Chondrocyte (in vitro differentiated cells): ENCODE measurements at places on chromosomes 3 and 15.

DNA sequence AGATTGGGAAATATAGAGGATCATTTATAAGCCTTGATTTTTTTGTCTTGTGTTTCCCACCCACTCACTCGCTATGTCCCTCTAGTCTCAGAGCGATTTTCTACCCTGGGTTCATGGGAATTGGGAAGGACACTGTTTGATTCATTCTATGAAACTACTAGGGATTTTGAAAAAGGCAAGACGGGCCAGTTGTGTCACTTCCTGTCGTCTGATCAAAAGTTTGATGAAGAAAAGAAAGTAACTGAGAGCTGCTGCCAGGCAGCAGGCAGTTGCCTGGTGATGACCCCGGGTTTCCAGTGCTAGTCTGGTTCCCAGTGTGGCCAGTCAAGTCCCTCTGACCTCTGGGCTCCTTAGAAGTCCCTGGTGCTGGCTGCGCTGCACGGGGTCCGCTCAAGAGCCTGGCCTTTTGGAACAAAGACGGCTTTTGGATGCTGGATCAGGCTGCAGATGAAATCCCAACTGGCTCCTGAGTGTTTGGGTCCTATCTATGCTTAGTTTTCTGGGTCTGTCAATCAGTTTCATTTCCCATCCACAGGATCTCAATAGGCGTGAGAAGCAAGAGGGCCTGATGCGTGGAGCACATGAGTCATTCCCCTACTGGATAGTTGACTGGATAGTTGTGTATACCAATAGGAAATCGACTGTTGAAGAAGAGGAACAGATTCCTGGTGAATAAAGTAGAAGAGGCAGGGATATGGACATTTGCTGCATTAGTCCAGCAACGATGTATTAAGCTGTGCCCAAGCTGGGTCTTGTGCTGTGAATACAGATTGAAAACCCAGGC lies 89.7 kb downstream of the EEFSEC start:
- DNase-seq: no peak

DNA sequence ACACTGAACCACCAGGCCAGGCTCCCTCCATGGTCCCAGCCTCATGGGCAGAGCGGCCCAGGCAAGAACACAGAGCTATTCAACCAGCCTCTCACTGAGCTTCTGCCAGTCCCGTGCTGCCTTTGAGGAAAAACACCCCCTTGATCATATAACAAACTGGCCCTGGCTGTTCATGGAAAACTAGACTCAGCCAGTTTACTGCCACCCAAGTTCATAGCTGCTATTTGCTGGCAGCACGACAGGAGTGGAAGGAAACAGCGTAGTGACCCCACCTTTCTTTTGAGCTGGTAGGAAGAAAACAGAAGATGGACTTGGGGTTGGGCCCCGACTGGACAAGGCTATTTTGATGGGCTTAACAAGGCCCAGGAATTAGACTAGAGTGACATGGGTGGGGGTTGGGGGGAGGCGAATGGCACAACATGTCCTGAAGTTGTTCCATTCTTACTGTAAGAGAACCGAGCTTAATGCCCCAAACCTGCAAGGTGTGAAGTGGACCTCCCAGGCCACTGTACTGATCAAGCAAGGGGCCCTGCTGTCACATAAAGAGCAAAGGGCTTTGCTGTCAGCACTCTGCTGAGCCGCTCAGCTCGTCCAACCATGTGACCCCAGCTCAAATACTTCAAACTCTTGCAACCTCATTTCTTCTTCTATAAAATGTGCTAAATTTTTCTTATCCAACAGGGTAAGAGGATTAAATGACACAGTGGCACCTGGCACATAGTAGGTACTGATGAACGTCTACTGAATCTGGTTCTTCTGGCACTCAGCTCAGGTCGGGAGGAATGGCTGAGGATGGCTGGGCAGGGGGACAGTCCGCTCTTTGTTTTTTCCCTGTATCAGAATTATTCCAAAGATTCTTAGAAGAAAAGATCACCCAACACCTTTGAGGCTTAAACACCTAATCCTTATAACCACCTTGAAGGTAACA lies 1.6 kb downstream of the FBXL22 start:
- DNase-seq: no peak

GRCh38 chr3:108106449-108106848 lies 15.6 kb upstream of the CD47 start:
- no peak for DNase-seq

GRCh38 chr15:50415752-50416404 lies 8.3 kb upstream of the USP8 start:
- no peak for DNase-seq

GRCh38 chr3:160661660-160662059 lies 15.3 kb upstream of the ARL14 start:
- no peak for DNase-seq

GRCh38 chr3:4356220-4356540 lies 53.0 kb downstream of the SETMAR start:
- DNase-seq: no peak

GRCh38 chr3:132134611-132135010 lies 99.8 kb upstream of the CPNE4 start:
- no peak for DNase-seq

DNA sequence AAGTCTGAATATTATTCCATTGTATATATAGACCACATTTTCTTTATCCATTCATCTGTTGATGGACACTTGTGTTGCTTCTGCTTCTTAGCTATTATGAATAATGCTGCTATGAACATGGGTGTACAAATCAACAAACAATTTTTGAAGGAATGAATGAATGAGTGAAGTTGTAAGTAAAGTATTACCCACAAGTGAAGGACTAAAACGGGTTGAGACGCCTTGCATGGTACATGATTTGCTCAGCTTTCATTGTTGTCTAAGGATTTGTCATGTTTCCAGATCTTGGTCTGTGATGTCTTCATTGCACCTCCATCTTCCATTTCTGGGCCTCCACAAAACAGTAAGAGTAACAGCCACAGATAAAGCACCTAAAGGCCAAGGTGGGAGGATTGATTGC lies 20.5 kb downstream of the IFT122 start:
- no peak for DNase-seq

DNA sequence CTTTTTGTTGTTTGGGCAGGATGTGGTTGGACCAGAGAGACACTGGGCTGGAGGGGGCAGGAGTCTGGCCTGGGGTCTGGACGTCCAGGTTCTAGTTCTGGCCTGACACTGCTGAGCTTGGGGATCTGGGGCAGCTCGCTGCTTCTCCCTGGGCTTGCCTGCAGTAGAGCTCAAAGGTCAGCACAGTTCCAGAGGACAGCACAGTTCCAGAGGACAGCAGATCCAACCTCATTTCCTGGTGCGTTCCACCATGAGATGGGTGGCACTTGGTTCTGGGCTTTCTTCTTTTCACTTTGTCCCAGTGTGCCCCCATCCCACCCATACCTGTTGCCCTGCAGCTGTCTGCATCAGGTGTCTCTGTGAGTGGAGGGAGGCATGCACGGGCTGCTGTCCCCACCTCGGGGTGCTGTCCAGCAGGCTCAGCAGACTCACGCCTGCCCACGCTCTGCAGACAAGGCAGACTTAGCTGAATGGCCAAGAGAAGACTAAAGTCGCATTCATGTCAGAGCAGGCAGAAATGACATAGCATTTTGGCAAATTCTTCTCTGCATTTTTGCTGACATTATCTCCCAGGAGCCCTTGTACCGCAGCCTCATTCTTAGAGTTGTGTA lies 16.7 kb downstream of the CACNA2D3 start:
- no peak for DNase-seq

DNA sequence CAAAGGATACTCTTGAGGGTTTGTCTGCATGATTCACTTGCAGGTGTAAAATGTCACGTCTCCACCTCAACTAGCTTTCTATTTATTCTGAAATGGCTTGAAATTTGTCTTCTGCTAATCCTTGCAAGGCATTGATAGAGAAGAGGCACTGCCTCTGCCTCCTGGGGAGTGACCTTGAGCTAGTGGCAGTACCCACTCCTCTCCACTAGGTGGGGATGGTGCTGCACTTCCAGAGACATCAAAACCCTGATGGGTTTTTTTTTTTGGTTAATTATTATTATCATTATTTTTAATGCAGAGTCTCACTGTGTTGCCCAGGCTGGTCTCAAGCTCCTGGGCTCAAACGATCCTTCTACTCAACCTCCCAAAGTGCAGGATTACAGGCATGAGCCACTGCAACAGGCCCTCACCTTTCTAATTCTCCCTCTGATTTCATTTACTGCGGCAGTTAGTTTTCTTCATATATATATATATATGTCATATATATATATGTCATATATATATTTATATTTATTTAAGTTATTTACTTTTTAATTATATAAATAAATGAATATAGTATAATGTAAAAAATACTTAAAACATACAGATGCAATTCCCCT lies 117.6 kb upstream of the EIF1B start:
- no peak for DNase-seq

- no peak for DNase-seq
Observed at GRCh38 chr15:38876621-38877020, 312.0 kb upstream of the RASGRP1 start.

- no peak for DNase-seq
Observed at GRCh38 chr15:70812827-70813364, 41.1 kb downstream of the LARP6 start.

DNA sequence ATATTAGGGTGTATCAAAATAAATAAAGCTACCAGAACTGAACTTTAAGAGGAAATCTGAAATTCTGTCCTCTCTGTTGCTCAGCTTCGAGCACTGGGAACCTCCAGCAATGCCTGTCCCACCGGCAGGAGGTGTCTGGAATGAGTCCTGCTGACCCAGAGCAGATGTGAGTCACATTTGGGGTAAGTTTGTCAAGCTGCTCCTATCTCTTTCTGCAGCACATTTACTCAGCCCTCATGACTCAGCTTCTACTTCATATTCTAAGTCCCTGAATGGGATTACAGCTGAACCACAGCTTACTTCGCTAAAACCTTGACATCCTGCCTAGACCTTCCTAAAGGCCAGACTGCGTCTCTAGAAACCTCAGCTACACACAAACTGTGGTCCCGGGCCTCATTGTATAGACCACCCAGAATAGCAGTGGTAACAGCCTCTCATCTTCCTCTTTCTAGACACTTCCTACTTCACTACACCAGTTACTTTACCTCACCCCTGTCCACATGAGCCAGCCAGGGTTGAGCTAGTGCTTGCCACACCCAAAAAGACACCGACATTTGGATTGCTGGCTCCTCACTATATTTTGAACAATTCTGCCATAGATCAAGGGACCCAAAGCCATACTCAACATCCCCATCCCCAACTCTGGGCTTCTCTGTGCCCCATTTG lies 109.6 kb upstream of the TMCO5A start:
- DNase-seq: no peak

GRCh38 chr3:63976872-63977200 lies 46.5 kb downstream of the PSMD6 start:
- no peak for DNase-seq

- DNase-seq: no peak
Observed at GRCh38 chr3:157263027-157263426, 103.1 kb upstream of the CCNL1 start.

- no peak for DNase-seq
Observed at GRCh38 chr15:37135225-37135624, 34.9 kb upstream of the MEIS2 start.

DNA sequence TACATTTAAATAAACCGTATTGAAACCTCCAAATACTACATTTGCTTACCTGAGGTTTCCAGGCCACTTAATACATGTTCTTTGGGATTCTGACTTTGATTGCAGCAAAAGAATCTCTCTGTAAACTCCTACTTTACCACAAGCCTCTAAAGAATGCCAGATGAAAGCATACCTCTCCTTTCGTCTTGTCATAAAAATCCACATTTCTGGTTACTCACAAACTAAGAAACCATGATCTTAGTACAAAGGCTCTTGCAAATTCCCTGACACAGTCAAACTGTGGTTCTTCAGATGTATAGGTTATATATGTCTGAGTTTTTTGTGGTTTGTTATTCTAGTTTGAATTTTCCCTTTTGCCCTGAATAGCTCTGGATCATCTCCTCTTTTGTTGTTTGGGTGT lies 188.4 kb downstream of the RAP2B start:
- DNase-seq: no peak

DNA sequence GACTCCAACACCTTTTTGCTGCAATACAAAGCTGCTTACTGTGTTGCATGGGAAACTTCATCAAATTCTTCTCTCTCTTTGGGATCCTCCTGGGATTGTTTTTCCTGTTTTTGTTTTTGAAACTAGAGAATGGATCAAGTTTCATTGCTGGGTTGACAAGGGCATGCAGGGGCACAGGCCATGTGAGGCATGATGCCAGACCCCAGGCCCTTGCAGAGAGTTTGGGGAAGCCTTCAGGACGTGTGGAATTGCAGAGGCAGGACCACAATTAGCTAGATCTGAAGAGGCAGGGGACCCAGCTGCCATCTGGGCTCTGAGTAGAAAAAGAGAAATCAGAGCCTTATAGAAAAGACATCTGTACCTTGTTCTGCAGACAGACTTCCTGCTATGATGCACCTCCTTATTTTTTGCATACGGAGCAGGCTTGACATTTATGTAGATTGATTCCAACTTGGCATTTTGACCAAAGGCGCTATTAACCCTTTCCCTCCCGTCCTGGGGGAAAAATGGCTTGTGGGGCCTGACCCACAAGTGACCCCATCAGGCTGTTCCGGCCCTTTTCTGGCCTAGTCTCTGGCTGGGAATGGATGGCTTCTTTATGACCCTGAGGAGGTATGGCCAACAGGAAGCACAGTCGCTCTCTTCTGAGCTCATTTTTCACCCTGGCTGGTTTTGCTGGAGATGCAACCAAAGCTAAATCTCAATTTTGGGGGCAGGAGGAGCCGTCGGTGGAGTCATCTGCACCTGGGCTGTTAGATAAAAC lies 44.3 kb upstream of the CHRNB4 start:
- no peak for DNase-seq

GRCh38 chr15:93449798-93450197 lies 360.8 kb upstream of the RGMA start:
- DNase-seq: no peak

GRCh38 chr3:73933585-73933984 lies 308.8 kb upstream of the PDZRN3 start:
- DNase-seq: no peak

- no peak for DNase-seq
Observed at GRCh38 chr3:45499529-45499928, 95.0 kb upstream of the LIMD1 start.

- no peak for DNase-seq
Observed at GRCh38 chr3:151768393-151768930, 34.7 kb downstream of the AADACL2 start.

DNA sequence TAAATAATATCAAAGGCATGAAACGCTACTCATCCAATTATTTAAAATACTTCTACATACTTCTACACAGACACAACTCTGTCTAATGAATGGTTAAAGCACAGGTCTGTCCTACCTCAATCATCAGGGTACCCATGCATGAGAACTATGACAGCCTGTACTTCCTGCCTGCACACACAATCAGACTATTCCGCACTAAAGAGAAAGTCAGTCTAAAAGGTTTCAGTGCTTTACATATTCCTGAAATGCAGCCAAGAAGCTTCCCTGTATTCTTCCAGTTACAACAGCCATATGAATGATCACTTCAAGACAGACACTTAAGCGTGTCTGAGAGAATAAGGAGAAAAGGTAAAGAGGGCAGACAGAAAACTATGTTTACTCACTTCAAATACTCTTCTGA lies 58.8 kb downstream of the TUBGCP4 start:
- no peak for DNase-seq
